ENCODE measurements at places on chromosomes 5 and 9.

- no peak for DNase-seq
Observed at GRCh38 chr5:53817183-53817582, 256.7 kb downstream of the NDUFS4 start.

DNA sequence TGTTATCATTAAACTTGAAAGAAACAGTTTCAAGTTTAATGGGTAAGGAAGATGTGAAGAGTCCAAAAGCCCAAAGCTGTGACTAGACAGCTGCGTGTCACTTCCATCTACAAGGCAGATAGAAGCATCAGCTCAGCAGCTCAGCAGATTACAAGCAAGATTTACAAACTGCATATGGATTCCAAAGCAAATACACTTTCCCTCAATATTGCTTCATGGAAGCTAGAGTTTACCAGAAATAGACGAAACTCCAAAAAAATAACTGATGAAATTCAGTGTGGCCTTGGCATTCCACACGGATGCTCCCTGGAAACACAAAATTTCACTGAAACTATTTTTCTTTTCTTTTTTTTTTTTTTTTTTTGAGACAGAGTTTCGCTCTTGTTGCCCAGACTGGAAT lies 17.9 kb downstream of the MYO10 start:
- DNase-seq, result no peak

DNA sequence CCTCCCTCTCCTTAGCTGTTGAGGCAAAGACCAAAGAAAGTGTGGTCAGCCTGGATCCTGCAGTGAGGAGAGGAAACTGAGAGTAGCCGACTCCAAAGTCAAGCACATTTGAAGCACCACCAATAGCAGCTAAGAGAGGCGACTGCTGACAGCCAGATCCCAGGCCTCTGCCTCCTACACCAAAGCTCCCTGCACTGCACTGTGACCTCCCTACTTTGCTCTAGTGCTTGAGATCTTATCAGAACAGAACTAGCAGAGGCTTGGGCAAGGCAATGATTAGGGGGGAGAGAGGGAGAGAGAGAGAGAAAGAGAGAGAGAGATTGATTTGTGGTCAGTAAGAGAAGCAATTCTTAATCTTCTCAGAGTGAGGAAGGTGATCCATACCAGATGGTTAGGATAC lies 216.3 kb downstream of the CDK5RAP2 start:
- no peak for DNase-seq

- DNase-seq, result peak; percentile 85
Observed at GRCh38 chr5:140345919-140346347, 470 bp downstream of the HBEGF start.

- no peak for DNase-seq
Observed at GRCh38 chr5:32848681-32849080, 137.6 kb downstream of the NPR3 start.

GRCh38 chr9:100287186-100287585 lies 65.6 kb downstream of the TEX10 start:
- DNase-seq, result no peak

- no peak for DNase-seq
Observed at GRCh38 chr9:104836235-104836634, 72.3 kb downstream of the NIPSNAP3B start.

GRCh38 chr9:35110327-35110761 lies 5.3 kb downstream of the ATOSB start:
- no peak for DNase-seq

- DNase-seq, result no peak
Observed at GRCh38 chr5:2622866-2623265, 128.6 kb downstream of the IRX2 start.
